Hematopoietic multipotent progenitor cell (in vitro differentiated cells): ENCODE measurements at places on chromosomes 16 and 17.

GRCh38 chr16:11801481-11802021 lies 4.5 kb upstream of the ZC3H7A start:
- no peak for DNase-seq

GRCh38 chr17:56824503-56824902 lies 9.2 kb downstream of the C17orf67 start:
- no peak for DNase-seq

DNA sequence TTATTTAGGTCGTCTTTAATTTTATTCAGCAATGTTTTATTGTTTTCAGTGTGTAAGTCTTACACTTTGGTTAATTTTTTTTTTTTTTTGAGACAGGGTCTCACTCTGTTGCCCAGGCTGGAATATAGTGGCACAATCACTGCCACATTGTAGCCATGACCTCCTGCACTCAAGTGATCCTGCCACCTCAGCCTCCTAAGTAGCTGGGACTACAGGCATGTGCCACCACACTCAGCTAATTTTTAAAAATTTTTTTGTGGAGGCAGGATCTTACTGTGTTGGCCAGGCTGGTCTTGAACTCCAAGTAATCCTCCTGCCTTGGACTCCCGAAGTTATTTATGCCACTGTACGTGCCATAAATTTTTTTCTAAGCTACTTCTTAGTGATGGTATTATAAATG lies 14.5 kb downstream of the RPS6KB1 start:
- no peak for DNase-seq

DNA sequence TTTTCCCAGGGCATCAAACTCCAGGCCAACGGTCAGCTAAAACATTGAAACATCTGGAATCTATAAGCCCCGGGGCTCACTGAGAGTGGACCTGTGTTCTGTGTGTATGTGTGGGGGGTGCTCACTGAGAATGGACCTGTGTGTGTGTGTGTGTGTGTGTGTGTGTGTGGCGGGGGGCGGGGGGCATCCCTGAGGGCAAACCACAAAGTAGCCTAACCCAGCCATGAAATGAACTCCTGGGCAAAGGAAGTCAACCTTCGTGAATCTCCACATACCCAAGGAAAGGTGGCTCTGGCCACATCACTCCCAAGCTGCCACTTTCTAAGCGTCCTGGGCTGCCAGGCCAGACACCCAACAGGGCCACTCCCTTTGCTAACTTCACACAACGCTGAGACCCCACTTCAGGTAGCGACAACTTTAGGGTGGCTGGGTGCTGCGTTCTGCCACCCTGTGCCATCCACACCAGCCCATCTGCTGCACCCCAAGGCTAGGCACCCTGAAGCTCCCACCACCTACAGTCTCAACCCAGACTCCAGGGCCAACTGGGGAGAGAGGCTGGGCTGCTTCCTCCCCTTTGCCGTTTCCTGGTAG lies 1.6 kb downstream of the MAFG start:
- no peak for DNase-seq

DNA sequence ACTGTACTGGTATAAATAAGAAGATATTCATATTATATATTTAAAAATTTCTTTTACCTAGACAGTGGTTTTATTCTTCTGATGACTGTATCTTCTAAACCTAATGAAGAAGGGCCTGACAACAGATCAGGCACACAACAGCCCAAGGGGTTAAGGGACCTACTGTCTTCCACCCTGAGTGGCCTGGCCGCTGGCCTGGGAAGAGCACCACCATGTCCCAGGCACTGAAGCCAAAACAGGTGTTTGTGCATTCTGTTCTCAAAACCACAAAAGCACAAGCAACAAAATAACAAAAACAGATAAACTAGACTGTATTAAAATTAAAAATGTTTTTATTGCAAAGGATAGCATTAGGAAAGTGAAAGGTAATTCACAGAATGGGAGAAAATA lies 9.1 kb upstream of the PECAM1 start:
- DNase-seq = no peak

DNA sequence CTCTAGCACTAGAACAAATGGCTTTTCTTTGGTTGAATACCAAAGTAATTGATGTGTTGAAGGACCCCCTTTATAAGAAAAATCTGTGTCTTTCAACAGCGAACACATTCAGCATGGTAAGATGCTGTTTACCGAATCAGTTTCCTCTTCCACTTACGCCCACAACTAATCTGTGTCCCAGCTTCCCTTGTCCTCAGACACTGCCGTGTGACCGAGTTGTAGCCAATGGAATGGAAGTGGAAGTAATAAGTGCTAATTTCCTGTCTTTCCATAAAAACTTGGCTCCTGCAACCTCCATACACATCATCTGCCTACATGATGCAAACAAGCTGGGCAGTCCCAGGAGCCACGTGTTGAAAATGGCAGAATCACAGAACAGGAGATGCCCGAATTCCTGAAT lies 10.4 kb downstream of the CDIPT start:
- DNase-seq = no peak

DNA sequence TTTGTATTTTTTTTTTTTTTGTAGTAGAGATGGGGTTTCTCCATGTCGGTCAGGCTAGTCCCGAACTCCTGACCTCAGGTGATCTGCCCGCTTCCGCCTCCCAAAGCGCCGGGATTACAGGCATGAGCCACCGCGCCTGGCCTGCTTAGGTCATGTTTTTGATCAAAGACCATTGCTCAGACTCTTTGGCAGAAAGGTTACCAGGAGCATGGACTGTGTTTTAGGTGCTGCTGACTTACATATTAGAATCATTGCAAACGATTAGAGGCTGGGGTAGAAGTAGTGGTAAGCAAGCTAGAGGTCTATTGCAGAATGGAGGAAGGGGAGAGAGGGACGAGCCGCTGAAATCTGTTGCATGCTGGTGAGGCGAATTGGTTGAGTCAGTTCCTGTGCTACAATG lies 79.8 kb downstream of the TANGO6 start:
- no peak for DNase-seq

- no peak for DNase-seq
Measured at GRCh38 chr17:37742762-37743611, 1.9 kb downstream of the HNF1B start.

GRCh38 chr17:56902348-56902747 lies 11.5 kb downstream of the TRIM25 start:
- no peak for DNase-seq

GRCh38 chr16:85475233-85475632 lies 137.9 kb upstream of the GSE1 start:
- no peak for DNase-seq

GRCh38 chr17:236641-237405 lies 55.4 kb upstream of the DOC2B start:
- DNase-seq = no peak

DNA sequence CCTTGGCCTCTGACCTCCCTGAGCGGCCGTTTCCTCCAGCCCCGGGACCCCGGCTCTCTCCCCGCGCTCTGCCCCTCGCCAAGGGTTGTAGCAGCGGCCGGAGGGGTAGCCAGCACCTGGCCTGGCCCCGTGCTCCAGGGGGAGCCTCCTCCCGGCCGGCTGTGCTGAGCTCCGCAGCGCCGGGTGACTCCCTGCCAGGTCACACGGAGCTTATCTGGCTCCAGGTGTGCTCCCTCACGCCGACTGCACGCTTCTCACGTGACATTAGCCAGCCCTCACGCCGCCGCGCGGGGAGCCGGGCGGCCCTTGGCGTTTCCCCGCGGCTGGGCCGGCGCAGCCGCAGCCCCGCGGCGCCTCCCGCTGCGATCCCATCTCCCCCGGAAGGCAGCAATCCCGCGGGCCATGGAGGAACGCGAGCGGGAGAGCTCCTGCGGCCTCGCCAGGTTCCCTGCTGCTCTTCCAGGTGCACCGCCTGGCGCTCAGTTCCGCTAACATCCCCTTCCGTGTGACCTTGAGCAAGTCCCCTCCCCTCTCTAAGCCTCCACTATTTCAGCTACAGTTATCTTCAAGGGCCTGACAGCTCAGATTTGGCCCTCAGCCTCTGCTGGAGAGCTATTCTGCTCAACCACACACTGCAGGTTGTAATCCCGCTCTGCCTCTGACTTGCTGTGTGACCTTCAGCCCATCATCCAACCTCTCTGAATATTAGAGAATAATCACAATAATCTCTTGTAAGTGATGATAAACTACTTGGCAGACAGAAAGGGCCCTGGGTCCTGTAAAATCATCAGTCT lies 3.4 kb downstream of the MYO18A start:
- DNase-seq = no peak

DNA sequence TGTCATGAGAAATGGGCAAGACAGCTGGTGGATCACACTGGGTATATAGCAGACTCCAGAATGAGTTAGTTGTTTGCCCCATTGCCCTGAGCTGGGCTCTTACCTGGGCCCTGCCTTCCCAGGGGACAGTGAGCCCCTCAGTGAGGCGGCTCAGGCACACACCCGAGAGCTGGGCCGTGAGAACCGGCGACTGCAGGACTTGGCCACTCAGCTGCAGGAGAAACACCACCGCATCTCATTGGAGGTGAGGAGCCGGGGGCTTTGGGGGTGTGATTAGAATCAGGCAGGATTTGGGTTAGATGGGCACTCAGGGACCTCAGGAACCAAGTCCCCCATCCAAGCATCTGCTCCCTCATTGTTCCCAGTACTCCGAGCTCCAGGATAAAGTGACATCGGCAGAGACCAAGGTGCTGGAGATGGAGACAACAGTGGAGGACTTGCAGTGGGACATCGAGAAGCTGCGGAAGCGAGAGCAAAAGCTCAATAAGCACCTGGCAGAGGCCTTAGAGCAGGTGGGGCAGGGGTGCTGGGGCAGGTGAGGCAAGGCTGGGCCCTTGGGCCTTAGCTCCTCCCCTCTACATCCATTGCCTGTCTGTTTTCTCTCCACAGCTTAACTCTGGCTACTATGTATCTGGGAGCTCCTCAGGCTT lies 2.8 kb downstream of the RNF40 start:
- no peak for DNase-seq

DNA sequence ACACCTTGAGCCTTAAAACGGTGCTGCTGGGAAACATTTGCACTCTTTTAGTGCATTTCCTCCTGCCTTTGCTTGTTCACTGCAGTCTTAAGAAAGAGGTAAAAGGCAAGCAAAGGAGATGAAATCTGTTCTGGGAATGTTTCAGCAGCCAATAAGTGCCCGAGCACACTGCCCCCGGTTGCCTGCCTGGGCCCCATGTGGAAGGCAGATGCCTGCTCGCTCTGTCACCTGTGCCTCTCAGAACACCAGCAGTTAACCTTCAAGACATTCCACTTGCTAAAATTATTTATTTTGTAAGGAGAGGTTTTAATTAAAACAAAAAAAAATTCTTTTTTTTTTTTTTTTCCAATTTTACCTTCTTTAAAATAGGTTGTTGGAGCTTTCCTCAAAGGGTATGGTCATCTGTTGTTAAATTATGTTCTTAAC lies 4.4 kb downstream of the SOX9 start:
- no peak for DNase-seq

- no peak for DNase-seq
Measured at GRCh38 chr16:8730335-8730915, 56.0 kb downstream of the ABAT start.

- DNase-seq = peak; percentile 79
Measured at GRCh38 chr16:21501869-21502667, 97.3 kb upstream of the METTL9 start.

- no peak for DNase-seq
Measured at GRCh38 chr17:57895382-57896060, 45.7 kb upstream of the MRPS23 start.

DNA sequence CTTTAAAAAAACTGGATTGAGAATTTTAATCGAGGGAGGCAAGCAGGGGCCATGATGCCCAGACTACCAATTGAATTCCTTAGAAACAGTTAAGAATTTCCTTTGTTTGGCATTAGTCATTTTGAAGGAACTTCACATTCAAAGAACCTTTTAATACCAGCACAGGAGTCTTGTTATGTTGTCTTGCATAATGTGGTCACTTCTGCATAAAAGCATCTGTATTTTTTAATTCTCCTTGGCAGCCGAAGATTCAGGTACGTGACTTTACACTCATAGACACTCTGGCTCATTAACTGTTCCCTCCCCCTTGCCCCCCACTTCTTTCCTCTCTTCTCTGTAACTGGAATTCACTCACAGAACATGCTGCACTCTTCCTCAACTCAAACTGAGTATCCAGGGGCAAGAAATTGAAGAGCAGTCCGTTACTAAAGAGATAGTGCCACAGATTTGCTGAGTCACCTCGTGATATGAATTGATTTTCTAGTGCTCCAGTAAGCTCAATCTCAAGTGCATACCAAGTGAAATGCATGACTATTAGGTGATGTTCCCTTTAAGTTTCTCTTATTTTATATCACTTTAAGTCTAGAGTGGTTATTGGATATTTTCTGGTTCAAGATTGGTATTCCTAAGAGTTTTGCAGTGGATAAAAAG lies 572.2 kb upstream of the SOX9 start:
- DNase-seq = no peak

DNA sequence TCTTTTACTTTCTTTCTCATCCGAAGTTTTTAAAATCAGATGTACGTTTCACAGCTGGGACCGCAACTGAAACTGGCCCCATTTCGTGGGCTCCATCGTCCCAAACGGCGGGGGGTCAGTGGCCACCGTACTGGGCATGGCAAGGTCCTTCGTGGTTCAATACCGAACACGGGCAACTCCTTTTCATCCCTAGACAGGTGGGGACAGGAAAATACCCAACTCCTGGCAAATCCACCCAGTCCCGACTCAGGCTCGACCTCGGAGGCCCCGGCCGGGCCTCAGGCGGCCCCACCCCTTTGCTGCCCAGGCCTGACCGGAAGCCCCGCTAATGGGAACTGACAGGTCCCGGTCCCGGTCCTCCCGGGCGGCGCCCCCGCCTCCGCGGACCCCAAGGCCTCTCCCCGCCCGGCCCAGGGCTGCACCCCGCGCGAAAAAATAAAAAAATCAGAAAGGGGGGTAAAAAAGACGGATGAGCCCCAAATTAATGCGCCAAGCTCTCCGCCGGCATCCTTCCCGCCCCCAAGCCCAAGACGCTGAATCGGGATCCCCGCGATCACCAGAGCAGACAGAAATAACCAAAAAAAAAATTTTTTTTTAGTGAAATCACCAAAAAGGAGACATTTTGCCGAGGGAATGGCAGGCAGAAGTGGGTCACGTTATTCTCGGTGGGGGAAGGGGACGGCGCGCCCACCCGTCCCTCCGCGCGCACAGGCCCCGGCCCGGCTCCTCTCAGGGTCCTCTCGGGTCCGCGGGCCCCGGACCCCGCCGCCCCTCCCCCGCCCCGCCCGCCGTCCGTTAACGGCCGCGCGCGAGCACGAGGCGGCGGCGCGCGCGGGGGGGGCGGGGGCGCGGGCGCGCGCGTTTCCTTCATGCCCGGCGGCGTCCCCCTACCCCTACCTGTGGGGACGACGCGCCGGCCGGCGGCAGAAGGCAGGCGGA lies 562 bp downstream of the ZC3H7A start:
- no peak for DNase-seq
